ENCODE measurements at places on chromosomes 11 and 22. TPM values are rescaled to one million over a fixed set of nuclear protein-coding genes. Genes with fewer than 3 reads are reported as not detected.

DNA sequence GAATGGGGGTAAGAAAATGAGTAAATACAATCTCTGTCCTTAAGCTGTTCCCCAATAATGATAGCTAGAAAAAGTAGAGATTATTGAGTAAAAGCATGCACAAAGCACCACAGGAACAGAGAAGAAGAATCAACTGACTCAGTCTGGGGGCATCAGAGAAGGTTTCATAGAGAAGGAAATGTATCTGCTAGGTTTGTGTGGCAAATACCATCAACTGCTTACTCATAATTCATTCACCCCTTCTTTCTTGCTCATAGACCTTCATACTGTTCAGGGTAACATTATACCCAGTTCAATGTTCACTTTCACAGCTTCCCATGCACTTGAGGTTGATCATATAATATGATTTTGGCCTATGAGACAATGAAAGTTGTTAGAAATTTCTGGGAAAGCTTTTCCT is 85.2 kb upstream of the SCUBE2 start:
- no peak for DNase-seq

GRCh38 chr11:2383852-2384804 is 7.0 kb downstream of the CD81 start:
- DNase-seq, result peak; percentile 84

- DNase-seq, result no peak
These were observed 325.0 kb upstream of the LUZP2 start for GRCh38 chr11:24171869-24172268.

DNA sequence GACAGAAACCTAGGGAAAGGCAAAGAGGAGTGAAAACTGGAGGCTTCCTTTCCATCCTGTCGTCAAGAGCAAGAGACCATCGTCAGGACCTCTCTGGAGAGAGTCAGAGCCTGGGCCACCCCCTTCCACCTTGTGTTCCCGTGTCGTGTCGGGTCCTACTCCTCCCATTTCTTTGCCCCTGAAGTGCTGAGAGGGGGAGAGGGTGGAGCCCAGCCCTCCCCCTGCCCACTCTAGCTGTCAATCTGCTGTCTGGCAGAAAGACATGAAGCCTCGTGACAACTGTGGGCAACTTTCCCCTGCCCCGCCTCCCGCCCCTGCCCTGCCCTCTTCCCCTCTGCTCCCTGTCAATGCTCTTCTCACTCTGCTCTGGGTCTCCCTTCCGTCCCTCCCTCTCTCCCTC is 20.6 kb downstream of the ANKK1 start:
- no peak for DNase-seq

DNA sequence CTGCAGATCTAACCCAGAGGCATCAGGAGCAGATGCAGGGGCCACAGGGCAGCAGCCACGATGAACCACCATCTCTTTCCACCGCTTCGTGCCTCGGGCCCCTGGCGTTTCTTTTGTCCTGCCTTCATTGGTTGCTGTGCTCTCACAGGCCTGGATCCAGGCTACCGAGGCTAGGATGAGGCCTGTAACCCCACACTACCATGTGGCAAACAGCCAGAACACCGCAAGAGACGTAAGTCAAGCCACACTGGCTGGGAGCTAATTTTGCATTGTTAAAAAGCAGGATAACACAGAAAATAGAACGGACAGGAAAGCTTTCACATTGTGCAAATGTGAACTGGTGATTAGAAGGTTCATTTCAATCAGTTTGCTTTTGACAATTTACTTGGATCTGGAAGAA is 15.7 kb upstream of the ARFGAP3 start:
- DNase-seq, result no peak

DNA sequence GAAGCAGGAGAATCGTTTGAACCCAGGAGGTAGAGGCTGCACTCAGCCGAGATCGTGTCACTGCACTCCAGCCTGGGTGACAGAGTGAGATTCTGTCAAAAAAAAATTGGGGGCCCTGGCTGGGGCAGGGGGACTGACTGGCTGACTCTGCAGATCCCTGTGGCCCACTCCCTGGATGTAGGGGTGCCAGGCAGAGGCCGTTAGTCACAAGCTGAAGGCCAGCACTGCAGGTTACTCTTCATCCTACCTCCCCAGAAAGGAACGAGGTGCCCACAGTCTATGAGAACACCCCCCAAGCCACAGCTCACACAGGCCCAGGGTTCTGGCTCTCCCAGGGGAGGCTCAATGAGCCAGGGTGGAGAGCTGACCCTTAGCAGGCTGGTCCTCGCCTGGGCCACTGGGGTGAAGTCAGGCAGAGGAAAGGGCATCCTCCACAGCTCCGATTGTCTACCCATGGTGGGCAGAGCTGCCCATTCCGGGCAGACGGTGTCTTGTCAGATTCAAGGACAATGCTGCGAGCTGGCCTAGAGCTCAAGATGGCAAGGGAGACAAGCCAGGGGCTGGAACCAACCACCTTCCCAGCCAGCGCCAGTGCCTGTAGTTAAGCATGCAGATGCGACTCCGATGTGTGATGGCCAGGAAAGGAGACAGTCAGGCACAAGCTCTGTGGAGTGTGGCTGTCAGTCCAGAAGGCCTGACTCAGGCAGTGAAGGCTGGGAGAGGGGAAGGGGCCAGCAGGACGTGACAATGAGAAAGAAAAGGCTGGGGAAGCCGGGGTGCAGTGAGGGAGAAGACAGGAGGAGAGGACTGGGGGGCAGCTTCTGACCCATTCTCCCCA is 12.4 kb downstream of the C11orf24 start:
- no peak for DNase-seq

DNA sequence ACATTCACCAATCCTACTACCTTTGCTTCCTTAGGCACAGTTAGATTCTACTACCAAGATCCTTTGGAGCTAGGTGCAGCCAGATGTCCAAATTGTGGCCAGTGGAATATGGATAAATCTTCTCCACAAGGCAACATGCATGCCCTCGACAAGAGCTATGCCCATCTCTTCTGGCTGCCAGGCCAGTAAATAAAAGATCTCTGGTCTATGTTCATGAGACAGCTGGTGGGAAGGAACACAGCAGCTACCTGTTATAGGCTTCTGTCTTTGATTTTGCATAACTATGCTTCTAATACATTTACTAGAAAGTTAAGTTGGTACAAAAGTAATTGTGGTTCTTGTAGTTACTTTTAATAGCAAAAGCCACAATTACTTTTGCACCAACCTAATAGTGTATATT is 182.7 kb downstream of the DLG2 start:
- no peak for DNase-seq

- DNase-seq, result peak; percentile 26
These were observed 1.7 kb downstream of the CREBZF start for GRCh38 chr11:85663080-85663752.

GRCh38 chr22:19448076-19448607 is 631 bp upstream of the C22orf39 start:
- peak; percentile 90 for DNase-seq

- DNase-seq, result no peak
These were observed 372.5 kb downstream of the TENM4 start for GRCh38 chr11:79068356-79068755.

GRCh38 chr11:113874581-113875233 is 665 bp downstream of the USP28 start:
- DNase-seq, result no peak

DNA sequence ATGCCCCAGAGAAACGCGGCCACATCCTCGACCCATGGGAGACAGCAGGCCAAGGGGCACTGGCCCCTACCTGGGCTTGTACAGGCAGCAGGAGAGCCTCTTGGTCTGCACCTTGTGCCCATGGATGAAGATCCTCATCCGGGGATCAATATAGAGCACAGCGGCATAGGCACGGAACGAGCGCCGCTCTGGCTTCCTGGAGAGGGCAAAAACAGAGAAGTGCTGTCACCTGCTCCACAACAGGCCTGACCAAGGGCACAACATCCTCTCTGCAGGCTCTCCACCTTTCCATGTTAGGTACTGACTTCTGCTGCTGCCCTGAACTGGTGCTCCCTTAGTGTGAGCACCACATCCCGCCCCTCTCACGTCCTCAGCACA is 27.2 kb downstream of the MORC2 start:
- no peak for DNase-seq

DNA sequence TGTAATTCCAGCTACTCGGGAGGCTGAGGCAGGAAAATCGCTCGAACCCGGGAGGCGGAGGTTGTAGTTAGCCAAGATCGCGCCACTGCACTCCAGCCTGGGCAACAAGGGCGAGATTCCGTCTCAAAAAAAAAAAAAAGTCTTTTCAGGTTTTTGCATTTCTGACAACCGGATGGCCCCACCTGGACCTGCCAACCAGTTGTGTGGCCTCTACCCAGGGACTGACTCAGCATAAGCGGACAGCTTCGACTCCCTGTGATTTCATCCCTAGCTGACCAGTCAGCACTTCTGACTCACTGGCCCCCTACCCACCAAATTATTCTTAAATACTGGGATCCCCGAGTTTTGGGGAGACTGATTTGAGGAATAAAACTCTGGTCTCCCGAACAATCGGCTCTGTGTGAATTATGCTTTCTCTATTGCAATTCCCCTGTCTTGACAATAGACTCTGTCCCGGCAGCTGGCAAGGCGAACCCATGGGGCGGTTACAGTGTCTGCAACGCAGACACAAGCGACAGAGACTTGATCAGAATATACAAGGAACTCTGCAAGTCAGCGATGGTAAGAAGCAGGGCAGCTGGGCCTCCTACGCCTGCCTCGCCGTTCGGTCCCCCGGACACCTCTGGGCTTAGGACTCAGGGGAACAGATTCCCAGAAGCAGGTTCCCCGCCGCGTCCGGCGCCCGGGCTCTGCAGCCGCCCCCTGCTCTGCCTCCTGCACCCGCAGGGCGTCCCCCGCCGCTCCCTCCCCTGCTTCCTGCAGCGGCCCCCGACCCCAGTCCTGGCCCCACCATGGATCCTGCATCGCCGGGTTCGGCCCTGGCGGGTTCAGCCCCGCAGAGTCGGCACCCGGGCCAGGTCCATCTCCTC is 741 bp upstream of the TALDO1 start:
- DNase-seq, result peak; percentile 35

GRCh38 chr11:65736810-65737209 is 16.2 kb upstream of the RNASEH2C start:
- DNase-seq, result no peak

GRCh38 chr11:71402878-71403277 is 45.3 kb downstream of the DHCR7 start:
- no peak for DNase-seq

- no peak for DNase-seq
These were observed 44.0 kb downstream of the FEZ1 start for GRCh38 chr11:125452125-125452470.

GRCh38 chr22:25346859-25347751 is 127.7 kb downstream of the CRYBB2 start:
- no peak for DNase-seq

DNA sequence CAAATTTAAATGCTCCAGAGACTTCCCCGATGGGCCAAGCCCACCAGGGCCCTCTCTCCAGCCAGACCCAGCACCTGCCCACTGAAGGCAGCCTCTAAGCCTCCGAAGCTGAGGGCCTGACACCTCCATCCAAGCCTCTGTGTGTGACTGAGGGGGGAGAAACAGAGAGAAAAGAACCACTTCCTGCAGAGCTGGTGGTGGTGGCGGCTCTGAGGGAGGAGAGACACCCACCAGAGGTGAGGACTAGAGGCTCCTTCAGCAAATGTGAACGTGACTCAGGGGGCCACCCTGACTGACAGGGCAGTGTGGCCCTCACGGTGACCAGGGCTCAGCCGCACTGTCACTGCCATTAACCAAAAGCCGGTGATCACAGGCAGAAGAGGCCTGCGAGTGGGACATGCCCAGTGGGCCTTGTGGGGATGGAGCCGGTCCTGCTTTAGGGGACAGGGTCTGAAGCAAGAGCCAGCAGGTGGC is 31.0 kb upstream of the CD5 start:
- peak; percentile 72 for DNase-seq

C1QTNF5 gene
- total RNA-seq, result not detected

SLC22A8 gene
- total RNA-seq, result not detected

DERL3 gene
- 64.1 TPM for total RNA-seq

PRDX5 gene
- 168 TPM for total RNA-seq

GTSE1 gene
- 109 TPM for total RNA-seq

TSKU gene
- total RNA-seq, result 1.3 TPM

OR51E2 gene
- total RNA-seq, result not detected

FERMT3 gene
- total RNA-seq, result 167 TPM

LYVE1 gene
- not detected for total RNA-seq

INPP5J gene
- total RNA-seq, result 7.0 TPM

All from OCI-LY7 (cell line).